ENCODE measurements at places on chromosomes 7 and 10.

DNA sequence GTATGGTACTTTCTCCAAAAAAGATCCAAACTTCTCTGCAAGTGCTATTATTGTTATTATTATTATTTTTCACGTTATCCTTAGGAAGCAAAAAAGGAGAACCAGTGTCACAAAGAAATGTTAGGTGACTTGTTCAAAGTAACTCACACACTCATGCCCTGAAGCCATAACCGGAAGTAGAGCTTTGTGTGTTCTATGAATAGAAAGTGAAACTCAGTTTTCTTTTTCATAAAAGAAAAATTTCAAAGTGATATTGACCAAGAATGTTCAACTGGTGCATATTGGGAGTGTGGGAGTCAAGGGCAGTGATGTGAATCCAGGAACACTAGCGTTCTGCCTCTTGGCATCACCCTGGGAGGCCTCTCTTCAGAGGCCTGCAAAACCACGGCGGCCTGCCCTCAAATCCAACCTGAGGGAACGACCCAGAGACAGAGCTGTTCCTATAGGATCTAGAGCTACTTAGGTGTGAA is 106.1 kb downstream of the PRKCQ start:
- DNase-seq = no peak

GRCh38 chr10:68516766-68517165 is 10.6 kb downstream of the SLC25A16 start:
- DNase-seq = no peak

GRCh38 chr10:6516929-6517284 is 63.2 kb downstream of the PRKCQ start:
- no peak for DNase-seq

DNA sequence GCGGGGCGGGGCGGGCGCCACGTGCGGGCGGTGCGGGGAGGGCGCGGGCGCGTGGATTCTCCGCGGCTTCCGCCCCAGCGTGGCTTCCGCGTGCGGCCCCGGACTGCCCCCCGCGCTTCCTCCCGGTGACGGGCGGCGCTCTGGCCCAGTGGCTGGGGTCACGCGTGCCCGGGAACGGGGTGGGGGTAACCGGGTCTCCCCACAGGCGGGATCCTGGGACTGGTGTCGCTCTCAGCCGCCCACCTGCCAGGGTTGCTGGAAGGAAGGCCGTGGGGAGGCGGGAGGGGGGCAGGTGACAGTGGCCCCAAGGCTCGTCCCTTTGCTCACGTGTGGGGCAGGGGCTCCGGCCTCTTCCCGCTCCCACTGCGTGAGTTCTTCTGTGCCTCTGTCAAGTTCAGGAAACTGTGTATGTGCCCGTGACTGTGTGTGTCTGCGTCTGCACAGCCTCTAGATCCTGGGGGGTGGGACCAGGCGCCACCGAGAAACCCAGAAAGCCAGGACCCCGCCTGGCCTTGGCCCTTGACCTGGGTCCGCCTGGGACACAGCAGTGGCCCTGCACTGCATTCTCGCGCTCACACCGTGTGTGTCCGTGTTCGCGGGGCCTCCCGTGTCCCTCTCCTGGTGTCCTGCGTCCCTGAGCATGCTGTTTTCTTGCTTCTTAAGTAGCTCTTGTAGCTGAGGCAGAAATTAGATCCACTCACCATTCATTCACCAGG is 919 bp downstream of the MAFK start:
- DNase-seq = no peak

GRCh38 chr7:31633894-31634494 is 53.0 kb upstream of the PPP1R17 start:
- no peak for DNase-seq

DNA sequence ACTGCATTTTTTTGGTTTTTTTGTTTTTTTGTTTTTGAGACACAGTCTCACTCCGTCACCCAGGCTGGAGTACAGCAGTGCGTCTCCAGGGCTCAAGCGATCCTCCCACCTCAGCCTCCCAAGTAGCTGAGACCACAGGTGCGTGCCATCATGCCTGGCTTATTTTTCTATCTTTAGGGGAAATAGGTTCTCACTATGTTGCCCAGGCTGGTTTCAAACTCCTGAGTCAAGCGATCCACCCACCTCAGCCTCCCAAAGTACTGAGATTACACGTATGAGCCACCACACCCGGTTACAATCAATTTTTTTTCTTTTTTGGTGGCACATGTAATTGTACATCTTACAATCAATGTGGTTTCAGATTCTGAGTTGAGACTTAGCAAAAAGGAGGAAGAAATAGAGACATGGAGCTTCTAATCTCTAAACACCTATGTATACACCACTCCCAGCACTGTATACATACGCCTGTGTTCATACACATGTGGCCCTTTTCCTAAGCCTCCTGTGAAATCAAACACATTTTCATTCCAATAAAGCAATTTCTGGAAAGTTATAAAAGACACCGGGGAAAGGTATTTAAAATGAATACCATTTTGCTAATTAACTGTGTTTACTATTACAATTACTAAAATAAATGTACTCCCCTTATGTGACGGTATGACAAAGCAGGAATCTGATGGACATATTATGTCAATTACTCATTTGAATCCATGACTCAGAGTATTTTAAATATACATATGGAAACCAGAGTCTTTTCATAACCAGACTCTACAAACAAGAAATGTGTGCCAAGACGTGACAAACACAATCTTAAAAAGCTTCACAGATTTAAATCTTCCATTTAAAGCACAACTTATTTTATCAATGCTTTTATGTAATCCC is 40.9 kb downstream of the SMURF1 start:
- DNase-seq = no peak

- no peak for DNase-seq
Measured at GRCh38 chr7:116776610-116777289, 85.6 kb upstream of the CAPZA2 start.

DNA sequence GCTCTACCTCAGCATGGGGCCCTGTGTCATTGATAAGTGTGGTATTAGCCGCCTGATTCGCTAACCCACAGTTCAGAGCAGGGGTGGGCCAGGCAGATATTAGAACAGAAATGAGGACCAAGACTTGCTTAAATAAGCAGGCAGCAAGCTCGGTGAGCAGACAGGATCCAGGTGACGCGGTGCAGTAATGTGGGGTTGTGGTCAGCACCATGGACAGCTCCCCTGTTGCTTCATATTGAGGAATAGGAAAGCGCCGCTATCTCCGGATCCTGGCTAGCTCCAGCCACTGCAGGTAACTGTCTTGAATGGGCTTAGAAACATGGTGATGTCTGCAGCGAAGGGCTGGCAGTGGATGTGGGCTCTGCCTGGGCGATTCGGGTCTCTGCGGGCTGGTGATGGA is 51.3 kb upstream of the GPR26 start:
- DNase-seq = no peak

- DNase-seq = no peak
Measured at GRCh38 chr7:29812185-29812876, 6.0 kb downstream of the WIPF3 start.

- DNase-seq = no peak
Measured at GRCh38 chr7:152891837-152892236, 132.3 kb downstream of the ACTR3B start.

- peak; percentile 89 for DNase-seq
Measured at GRCh38 chr7:28685644-28686417, 272.3 kb downstream of the TRIL start.

DNA sequence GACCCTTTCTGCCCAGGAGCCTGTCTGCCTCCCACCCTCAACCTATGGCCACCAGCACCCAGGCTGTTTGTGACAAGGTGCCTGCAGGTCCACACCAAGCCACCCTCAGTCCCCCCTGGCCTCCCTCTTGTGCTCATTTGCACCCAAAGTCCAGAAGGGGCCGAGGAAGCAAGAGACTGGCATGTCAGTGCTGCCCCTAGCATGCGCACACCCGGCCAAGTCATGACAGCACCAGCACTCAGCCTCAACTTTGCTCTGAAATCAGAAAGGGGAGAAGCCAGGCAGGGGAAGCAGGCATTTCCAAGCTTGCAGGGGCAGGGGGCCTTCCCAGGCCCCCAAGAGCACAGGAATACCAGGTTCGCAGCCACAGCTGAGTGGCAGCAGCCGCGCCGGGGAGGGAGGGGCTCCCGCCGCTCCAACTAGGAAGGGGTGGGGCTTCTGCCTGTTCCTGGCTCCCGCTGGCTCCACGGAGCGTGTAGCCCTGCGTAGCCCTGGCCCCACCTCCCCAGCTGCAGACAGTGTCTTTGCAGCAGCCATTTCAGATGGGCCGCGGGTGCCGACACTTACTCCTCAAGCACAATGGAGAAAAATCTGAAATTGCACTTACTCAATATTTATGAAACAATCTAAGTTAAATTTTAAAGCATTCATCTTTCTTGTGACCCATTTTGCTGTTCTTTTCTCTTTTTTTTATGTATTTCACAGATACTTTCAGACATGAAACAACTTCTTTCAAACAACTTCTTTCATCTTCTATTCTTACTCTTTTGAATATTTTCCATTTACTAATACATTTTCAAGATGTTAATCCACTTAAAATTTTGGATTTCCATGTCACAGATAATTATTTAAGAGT is 54.9 kb upstream of the ABCB5 start:
- DNase-seq = no peak

DNA sequence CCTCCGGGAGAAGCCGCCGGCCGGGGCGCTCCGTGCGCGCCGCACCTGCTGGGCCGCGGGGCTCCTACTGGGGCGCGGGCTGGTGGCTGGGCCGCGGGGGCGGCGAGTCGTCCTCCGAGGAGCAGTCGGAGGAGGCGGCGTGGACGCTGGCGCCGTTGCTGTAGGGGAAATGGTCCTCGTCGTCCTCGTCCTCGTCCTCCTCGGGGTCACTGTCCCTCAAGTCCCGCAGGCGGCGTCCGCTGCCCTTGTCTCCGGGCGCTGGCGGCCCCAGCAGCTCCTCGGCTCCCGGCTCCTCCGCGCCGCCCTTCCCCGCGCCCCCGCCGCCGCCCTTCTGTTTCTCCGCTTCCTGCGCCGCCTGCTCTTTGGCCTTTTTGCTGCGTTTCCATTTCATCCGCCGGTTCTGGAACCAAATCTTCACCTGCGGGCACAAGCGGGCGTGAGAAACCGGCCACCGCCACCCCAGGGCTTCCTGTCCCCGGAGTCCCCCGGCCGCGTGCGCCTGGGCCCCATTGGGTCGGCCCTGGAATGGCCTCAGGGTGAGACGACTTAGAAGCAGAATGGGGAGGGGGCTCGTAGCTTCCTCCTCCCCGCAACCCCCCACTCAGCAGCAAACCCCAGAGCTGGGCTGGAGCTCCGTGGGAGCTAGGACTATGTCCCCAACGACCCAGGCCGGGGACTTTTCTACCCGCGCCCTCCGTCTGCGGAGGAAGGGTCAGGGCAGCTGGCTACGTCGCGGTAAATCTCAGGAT is 4.8 kb downstream of the MNX1 start:
- no peak for DNase-seq

All from GOT3 (cell line).